ENCODE measurements at places on chromosomes 2 and 18.

GRCh38 chr2:39550701-39551285 is 113.7 kb upstream of the MAP4K3 start:
- DNase-seq, result no peak

DNA sequence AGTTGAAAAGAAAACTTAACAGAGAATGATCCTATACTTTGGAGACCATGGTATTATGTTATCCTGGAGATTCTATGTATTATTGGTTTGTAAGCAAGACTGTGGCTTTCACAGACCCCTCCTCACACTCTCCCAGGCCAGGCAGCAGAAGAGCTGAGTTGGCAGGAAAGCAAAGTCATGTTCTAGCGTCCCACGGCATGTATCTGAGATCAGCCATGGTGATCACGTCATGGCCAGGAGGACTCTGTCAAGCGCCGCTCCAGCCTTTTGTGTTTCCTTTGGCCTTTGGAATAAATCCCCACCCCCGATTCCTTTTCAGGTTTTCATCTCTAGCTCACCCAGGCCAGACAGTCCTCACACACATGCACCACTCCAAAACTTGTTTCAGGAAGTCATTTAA is 39.1 kb downstream of the LRRC30 start:
- DNase-seq, result no peak

DNA sequence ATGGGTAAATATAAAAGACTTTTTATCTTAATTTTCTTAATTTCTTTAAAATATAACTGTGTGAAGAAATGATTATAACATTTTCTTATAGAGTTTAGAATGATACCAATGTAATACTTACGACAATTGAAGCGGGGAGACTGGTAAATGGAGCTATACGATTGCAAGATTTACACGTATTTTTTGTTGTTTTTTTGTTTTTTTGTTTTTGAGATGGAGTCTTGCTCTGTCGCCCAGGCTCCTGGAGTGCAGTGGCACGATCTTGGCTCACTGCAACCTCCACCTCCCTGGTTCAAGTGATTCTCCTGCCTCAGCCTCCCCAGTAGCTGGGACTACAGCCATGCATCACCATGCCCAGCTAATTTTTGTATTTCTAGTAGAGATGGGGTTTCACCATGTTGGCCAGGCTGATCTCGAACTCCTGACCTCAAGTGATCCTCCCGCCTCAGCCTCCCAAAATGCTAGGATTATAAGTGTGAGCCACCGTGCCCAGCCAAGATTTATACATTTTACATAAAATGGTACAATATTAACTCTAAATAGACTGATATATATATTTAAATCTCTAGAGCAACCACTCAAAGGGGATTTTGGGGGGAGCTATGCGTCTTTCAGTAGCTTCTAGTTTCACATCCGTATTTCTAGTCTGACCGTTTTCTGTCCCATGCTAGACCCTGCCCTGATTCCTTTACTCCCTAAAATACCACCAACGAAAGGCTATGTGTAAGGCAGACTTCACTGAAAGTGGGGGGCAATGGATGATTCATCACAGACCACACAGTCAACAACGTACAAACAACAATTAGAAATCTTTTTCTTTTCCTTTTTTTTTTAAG is 28.2 kb upstream of the ATG16L1 start:
- DNase-seq, result no peak

DNA sequence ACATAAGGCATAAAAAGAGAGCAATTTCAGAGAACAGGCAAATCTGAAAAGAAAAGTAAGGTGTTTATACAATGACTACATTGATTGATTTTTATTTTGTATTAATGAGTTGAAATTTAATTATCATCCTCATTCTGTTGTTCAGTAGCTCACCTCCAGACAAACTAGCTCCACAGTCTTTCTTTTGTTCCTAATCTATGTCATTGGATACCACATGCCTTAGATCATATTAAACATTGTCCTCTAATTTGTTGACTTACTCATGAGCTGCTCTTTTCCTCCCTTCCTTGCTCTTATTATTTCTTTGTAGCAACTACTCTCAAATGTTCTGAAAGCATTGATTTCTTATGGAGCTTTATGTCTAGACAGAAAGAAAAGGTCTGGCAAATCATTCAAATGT is 185.5 kb upstream of the ZSWIM2 start:
- DNase-seq, result no peak

DNA sequence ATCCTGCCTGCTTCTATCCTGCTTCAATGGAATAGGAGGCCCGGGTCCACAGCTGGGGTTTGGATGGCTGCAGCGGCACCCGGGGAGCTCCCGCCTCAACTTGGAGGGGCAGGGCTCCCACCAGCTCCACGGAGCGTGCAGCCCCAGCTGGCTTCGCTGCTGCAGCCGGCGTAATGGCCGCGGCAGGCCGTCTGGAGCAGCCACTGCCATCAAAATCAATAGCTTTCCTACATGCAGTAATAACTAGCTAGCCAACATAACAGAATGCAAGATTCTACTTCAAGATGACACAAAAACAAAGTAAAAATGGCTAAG is 154.2 kb upstream of the RMP24 start:
- DNase-seq, result no peak

DNA sequence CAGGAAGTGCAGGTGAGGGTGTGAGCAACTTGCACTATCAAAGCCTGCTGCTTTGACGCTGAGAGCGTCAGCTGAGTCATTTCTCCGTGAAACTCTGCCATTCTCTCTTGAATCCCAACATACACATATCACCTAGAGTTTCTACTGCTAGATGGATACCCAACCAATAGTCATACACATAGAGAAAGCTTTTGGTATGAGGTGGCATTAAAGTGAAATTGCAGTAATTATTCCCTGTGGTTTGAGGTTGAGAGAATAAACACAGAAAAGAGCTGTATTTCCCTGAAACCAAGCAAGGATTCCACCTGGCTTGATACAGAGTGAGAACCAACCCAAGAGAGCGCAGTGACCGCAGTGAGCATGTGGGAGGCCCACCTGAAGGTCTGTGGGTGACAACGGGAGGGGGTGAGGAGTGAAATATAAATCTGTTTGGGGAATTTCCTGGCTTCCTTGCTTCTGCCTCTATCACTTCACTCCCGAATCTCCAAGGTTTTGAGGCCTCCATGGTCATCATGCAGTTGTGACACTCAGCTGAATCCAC is 28.8 kb upstream of the TMEM18 start:
- no peak for DNase-seq

GRCh38 chr18:63869851-63870250 is 17.7 kb upstream of the SERPINB2 start:
- DNase-seq, result no peak

GRCh38 chr2:144944546-144945220 is 424.8 kb upstream of the ZEB2 start:
- no peak for DNase-seq

DNA sequence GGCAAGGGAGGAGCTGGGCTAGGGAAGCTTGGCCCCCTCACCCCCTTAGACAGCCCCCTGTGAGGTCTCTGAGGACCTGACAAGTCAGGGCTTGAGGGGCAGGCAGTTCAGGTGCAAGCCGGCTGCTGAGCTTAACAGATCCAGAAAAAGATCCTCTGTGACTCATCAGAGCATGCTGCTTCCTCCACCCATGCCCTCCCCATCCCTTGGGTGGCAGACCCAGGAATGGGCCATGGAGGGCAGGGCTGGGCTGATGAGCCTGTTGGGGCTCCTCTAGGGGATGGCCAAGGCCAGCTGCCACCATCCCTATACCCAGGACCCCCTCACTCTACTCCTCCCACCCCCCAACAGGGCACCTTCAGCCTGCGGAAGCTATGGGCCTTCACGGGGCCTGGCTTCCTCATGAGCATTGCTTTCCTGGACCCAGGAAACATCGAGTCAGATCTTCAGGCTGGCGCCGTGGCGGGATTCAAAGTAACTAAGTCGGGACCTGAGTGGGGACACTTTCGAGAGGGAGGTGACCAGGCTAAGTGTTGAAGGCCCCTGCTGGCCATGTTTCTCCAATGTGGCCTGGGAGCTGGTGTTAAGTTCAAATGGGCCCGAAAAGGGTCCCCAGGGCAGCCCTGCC is 1.9 kb downstream of the SLC11A1 start:
- DNase-seq, result no peak

- no peak for DNase-seq
These were observed 105.5 kb downstream of the UGGT1 start for GRCh38 chr2:128196471-128196931.

DNA sequence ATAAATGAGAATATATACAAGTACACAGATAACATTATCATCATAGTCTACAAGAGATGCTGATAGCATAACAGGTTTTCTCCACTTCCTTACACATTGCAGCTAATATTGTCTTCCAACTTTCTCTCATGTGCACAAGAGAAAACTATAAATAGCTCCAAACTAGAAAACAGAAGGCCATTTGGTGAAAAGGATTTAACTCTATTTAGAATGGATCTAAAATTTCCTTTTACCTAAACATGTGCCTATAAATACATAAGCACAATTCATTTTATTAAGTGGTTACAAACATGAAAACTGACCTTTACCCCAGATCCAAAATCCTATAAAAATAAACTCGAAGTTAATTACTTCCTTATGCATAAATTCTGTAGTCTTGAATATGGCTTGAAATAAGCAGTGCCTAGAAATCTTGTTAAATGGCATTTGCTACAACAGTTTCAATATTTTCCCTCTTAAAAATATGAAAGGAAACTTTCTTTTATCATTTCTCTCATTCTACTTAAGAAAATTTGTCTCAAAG is 41.6 kb downstream of the SLC25A12 start:
- no peak for DNase-seq

DNA sequence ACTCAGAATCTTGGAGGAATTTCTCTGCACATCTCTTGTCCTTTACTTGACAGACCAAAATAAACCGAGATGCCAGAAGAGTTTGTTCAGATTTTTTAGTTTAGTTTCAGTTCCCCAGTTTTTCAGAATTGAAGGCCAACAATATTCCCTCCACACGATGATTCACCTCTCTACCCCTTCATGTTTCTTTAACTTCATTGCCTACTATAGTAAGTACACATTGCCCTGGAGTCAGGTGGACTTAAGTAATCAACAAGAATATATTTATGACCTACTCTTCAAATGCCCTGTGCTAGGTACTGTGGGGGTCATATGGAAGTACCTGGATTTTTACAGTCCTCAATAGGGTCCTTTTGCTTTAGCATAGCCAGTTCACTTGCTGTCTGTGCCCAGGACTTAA is 79.6 kb upstream of the CTLA4 start:
- DNase-seq, result no peak

DNA sequence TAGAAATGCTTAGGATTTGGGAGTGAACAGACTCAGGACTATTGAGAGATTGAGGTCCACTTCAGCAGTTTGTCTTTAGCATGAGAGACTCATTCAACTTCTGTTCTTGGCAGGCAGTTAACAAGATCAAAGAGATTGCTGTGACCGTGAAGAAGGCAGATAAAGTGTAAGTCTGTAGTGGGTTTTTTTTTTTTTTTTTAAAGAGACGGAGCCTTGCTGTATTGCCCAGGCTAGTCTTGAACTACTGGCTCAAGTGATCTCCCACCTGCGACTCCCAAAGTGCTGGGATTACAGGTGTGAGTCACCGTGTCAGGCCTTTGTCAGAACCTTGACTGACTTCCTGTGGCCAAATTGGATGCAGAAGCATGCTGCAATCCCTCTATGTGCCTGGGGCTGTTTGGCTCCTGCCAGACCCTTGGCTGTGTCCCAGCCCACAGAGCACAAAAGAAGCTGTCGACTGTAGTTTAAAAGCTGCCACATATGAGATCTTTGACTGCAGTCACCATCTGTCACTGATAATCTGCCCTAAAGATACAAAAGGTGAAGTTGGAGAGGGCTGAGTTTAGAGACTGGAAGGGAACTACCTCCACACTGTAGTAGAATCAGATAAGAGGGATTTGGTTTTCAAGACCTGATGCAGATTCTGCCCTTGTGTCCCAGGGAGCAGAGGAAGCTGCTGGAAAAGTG is 9.9 kb downstream of the CCT7 start:
- no peak for DNase-seq

- DNase-seq, result no peak
These were observed 8.5 kb downstream of the CIAO1 start for GRCh38 chr2:96274355-96275056.

GRCh38 chr2:235901243-235901642 is 266.9 kb downstream of the GBX2 start:
- DNase-seq, result no peak

GRCh38 chr2:75021672-75022071 is 63.2 kb downstream of the POLE4 start:
- DNase-seq, result no peak

- no peak for DNase-seq
These were observed 29.5 kb upstream of the SEMA4C start for GRCh38 chr2:96899413-96899741.

- no peak for DNase-seq
These were observed 1643.1 kb upstream of the CELF4 start for GRCh38 chr18:39208729-39209128.

- DNase-seq, result peak; percentile 58
These were observed 184.1 kb upstream of the FN1 start for GRCh38 chr2:215619989-215620388.

DNA sequence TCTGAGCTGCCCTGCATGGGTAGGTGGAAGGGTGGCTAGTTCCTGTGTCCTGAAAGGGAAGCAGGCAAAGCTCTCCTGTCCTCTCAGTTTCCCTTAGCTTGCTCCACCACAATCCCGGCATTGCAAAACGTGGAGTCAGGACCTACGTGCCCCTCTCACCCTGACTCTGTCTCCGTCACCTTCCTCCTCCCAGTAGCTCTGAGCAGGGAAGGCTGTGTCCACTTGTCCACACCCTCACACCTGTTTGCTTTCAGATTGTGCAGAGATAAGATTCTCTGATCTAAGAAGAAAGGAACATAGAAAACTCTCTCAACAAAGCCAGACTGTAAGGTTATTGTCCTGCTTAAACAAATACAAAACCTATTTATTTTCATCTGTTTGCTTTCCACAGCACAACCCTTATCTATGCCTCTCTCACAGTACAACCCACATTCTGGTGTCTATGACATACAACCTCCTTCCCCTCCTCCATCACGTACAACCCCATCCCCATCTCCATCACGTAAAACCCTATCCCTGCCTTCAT is 79.0 kb downstream of the ALPK2 start:
- DNase-seq, result no peak

- DNase-seq, result no peak
These were observed 844 bp upstream of the MPV17 start for GRCh38 chr2:27323596-27324285.

DNA sequence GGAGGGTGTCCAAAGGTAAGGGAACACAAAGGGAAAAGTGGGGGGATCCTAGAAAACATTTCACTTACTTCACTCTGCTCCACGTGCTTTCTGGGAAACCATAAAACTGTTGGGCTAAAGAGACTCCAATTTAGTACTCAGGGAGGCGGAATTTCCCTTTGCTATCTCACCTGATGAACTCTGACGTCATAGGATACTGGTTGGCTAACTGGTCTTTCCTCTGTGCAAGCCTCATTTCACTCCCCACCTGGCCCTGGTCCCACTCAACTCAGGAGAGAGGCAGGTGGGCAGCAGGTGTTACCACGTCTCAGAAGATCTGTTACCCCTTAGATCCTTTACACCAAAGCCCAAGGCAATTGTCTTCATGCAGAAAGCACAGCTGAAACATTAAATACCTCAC is 51.8 kb upstream of the PMAIP1 start:
- DNase-seq, result no peak

All from psoas muscle (tissue), 8 donors.